Kidney capillary endothelial cell (primary cell): ENCODE measurements at places on chromosomes 3 and 15.

DNA sequence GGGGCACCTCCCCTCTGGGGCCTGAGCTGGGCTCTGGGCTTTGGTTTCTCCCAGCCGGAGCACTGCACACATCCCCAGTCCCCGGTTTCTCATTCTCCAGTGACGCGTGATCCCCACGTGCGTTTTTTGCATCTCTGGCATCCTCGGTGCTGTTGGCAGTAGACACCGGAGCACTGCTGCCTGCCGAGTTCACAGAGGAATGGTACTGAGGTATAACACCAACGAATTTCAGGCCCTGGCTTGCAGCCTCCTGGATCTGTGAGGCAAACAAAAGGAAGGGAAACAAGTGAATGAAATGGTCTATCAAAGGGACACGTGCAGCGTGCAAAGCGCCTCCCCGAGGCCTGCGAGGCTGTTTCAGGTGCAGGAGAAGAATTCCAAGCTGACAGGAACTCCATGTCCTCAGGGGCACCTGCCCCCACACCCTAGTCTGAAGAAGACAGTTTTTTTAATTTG lies 112.9 kb downstream of the OXNAD1 start:
- no peak for DNase-seq

GRCh38 chr3:172370419-172370818 lies 77.8 kb downstream of the GHSR start:
- no peak for DNase-seq

DNA sequence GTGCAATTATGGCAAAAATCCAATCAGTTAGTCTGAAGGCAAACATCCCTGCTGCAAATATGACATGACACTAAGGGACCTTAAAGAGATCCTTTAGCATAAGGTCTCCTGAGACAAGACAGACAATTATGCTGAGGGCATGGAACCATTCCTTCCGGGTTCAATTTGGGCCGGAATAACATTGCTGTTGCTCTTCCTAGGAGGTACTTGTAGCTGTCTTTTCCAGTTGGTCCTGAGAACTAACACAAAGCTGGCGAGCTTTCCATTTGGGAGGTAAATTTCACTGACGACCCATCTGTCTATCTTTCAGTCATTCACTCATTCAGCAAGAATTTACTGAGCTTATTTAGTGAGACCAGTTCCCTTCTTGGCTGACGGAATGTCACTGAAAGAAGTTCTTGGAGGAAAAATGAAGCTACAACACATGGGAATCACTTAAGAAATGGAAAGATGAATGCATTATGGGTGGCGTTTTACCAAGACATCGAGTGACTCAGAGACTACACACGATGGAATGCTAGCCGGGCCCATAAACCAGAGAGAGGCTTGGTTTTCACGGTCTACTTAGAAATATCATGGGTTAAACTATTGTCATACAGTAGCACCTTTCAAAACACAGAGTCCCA lies 215.5 kb downstream of the PDZRN3 start:
- no peak for DNase-seq

- DNase-seq: no peak
Observed at GRCh38 chr15:96619174-96619573, 288.7 kb downstream of the NR2F2 start.

GRCh38 chr3:157103280-157103679 lies 56.7 kb downstream of the CCNL1 start:
- DNase-seq: no peak

DNA sequence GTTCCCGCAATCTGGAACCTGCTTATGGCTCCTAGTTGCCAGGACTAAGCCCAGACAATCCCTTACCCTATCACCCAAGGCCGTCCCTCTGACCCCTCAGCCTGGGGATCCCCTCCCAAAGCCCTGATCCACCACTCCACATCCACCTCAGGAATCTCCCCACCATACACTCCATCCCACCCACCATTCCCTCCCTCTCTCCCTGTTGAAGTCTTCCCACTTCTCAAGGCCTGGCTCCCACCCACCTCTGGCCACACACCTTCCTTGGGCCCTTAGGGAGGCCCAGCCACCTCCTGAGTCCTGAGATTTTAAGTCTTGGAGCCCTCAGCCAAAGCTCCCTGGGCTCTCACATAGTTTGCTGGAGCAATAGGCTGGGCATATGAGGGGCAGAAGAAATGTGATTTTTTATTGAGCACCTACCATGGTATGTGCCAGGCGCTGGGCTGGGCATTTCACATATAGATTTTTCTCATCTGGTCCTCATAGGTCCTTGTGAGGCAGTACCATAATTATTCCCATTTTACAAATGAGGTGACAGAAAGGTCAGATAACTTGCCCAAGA lies 48.1 kb downstream of the HCN4 start:
- no peak for DNase-seq

DNA sequence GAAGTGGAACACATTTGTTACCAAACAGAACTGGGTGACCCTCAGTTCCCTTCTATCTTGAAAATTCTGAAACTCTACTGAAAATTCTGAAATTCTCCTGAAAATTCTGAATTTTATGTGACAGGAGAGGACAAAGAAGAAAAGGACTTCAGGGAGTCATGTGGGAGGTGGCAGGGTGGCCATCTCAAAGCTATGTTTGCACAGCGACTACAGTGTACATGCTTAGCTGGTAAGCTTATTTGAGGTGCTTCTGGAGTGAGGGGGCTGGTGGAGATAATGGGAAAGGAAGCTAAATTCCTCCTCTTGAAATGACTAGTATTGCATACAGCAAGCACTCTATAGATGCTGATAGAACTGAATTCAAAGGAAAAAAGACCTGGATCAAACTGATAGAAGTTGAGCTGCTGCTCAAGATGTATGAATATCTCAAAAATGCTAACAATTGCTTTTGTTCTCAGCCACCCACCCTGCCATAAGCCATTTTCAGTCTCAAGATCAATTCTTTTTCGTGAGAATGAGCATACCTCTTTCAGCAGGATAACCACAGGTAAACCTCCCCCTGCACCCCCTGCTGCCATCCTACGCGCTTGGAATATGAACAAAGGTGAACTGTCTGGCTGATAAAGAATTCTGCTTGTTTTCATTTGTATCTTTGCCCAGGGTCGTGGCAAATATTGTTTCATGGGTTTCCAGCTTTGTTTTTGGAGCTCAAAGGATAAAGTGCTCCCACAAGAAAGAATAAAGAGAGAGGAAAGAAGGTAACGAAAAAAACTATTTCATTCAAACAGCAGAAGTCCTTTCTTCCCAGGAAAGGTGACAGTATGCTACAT lies 16.6 kb upstream of the ARHGEF3 start:
- no peak for DNase-seq

DNA sequence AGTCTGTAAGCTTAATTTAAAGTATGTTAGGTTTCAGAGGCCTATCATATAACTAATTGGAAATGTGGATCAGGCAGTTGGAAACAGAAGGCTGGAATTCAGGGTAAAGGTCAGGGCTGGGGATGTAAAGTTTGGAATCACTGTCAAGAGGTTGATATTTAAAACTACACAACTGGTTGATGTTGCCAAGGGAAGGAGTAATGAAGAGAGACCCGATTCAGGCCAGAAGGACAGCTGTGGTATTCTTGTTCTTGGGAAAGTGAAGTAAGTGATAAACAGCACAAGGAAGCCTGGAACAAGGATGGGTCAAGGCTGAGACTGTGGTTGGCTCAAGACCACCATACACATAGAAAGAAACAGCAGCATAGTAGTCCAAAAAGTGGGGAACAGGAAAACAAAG lies 654.2 kb downstream of the NTRK3 start:
- no peak for DNase-seq

DNA sequence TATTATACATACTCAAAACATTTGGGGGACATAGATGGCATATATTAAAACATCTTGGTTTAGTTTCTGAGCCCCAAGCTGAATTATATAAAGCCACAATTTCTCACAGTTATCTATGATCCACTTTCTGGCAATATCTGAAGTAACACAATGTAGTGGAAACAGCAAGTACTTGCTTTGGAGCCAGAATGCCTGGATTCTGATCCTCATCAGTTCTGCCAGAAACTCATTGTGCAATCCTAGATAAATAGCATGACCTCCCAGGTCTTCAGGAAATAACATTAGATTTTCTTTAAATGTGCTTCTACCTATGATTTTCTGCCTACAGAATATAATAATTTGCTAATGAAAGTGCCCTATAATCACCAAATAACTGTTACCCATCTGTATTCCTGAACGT lies 544.9 kb downstream of the NAALADL2 start:
- DNase-seq: no peak

DNA sequence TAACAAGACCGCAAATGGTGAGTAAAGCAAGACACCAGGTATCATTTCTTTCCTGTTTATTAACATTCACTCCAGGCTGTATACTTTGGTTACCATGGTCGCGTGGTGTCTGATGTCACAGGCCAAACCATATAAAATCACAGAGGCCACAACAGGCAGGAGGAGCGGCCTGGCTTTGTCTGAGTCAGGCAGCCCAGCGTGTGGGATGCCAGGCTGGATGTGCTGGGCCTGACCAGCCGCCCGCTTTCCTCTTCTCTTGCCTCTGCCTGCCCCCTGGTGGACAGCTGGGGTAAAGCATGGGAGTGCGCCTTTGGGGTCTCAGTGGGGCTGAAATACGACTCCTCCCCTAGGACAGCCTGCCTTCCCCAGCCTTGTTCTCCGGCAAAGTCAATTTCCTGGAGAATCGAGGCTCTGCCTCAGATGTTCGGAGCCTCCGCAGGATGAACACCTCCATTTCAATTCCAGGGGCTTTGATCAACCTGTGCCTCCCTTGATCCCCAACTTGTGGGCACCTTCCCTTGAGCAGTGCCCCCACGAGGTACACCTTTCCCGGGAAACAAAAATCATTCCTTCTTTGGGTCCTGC lies 78.2 kb downstream of the CCNL1 start:
- peak; percentile 92 for DNase-seq

DNA sequence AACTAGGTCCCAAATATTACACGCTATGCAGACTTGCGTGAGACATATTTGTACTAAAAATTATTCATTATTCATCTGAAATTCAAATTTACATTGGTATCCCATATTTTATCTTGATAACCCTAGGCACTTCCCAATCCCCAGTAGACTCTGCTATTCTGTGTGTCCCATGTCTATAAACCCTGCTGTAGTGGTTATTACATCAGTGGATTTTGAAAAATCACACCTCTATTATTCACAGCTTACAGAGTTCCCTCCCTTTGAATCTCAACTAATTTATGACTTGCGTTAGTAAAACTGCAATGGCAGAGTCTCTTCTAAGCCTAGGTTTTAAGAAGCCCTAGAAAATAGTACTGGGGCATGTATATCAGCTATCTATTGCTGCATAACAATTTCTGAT lies 54.3 kb downstream of the TRIM69 start:
- no peak for DNase-seq

DNA sequence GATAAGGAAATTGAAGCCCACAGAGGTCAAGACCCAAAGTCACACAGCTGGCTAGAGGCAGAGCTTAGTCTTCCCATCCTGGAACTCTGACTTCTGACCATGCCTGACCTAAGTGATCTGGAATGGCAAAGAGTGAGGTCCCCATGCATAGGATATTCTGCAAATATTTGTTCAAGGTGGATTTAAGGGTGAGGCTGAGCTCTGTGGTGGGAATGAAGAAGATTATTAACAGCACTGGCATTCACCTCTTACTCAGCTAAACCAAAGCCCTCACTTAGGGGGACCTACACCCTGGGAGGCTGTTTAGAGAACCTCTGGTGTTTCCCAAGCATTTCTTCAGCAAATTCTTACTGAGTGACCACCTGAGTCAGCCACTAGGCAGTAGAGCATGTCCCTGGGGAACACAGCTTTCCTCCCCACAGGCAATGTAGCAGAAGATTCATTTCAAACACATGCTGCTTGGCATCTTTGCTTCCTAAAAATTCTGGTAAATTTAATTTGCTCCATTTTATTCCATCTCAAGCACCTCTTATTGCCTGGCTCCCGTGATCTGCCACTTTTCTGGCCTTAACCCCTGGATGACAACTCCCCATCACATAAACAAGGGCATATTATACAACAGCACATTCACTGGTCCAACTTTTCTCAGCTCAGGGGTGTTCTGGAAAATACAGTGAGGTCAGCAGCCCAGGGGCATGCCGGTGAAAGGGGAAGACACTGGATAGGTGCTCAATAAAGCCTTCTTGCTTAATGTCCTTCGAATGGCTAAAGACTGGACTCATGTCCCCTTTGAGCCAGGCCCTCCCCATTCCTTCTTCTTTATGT lies 176.0 kb downstream of the ABHD5 start:
- DNase-seq: no peak

- peak; percentile 96 for DNase-seq
Observed at GRCh38 chr3:43759297-43759782, 68.6 kb downstream of the ABHD5 start.
